Stimulated activated CD4-positive, alpha-beta T cell treated with anti-CD3 and anti-CD28 coated beads, Interleukin-1b, Interleukin-23, amount 100 ng/mL, for 1 hour (primary cell): ENCODE measurements at places on chromosomes 4 and X.

DNA sequence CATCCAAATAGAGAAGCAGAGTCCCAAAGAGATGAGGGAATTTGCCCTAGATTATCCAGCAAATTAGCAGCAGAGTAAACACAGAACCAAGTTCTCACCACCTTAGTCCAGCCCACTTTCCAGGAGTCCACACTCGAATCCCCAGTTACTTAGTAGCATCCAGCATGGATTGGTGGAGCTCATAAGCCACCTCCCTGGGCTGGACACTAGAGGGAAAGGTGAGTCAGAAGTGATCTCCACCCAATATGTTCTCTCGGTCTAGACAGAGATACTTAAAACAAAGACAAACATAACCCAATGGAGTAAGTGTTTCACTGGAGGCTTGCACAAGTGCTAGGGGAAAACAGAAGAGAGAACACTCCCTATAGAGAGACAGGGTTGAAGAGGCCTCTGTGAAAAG is 105.1 kb upstream of the CPEB2 start:
- no peak for DNase-seq

GRCh38 chr4:153494562-153494961 is 28.4 kb downstream of the TMEM131L start:
- no peak for DNase-seq

- no peak for DNase-seq
These were observed 772 bp downstream of the EOLA1 start for GRCh38 chrX:149541521-149542047.

GRCh38 chr4:38223306-38223705 is 263.1 kb downstream of the PTTG2 start:
- DNase-seq: no peak

DNA sequence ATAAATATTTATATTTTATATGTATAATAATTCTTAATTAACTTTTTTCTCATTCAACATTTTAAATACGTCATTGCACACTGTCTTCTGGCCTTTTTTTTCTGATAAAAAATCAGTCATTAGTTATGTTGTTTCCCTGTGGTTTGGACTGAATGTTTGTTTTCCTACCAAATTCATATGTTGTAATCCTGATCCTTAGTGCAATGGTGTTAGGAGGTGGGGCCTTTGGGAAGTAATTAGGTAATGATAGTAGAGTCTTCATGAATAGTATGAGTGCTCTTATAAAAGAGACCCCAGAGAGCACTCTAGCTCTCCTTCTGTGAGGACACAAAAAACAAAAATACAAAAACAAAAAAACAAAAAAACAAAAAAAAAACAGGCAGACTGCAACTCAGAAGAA is 117.2 kb downstream of the GASK1B start:
- DNase-seq: no peak

GRCh38 chrX:82648062-82648461 is 860.0 kb upstream of the POU3F4 start:
- no peak for DNase-seq

GRCh38 chr4:142363686-142364085 is 482.4 kb downstream of the INPP4B start:
- DNase-seq: no peak

DNA sequence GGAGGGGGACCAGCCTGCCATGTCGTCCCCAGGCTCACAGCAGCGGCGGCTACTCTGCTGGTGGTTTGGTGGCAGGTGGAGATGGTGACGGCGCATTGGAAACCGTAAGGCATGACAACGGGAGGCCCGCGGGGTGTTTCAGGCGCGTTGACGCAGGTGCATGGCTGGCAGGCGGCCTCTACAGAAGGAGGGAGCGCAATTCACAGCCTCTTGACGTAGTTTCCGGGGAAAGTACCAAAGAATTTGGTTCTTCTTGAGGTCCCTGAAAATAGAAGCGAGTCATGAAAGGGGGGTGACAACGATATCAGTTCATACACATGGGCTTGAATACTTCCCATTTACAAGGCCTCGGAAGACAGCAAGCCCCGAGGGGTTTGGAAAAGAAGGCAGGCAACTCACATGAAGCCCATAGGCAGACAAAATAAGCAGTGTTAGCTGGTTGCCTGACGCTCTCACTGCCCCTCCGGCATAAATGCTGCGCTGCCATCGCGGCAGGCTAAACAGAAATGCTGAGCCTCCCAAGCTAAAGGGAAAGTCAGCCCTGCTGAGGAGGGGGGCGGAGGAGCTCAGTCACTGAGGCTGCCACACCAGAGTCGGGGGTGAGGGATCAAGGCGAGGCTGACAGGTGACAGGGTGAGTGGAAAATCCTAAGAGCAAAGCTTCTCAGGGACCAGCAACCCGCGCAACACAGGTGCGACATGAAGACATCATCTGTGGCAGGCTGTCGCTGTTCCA is 52.3 kb upstream of the PDLIM3 start:
- DNase-seq: peak; percentile 44

DNA sequence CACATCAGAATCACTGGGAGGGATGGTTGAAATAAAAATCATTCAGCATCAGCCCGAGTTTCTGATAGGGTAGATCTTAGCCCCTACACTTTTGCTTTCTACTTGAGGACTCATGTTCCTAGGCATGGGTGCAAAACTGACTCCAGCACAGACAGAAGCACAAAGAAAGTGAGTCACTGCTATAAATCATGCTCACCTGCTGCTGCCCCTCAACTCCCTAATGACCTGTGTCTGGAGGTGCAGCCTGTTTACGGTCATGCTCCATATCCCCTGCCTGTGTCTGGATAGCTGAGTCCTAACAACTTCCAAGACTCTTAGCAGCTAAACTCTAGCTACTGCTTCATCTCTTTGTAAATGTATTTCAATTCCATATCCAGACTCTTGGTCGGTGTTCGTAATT is 57.8 kb downstream of the ADGRA3 start:
- no peak for DNase-seq

DNA sequence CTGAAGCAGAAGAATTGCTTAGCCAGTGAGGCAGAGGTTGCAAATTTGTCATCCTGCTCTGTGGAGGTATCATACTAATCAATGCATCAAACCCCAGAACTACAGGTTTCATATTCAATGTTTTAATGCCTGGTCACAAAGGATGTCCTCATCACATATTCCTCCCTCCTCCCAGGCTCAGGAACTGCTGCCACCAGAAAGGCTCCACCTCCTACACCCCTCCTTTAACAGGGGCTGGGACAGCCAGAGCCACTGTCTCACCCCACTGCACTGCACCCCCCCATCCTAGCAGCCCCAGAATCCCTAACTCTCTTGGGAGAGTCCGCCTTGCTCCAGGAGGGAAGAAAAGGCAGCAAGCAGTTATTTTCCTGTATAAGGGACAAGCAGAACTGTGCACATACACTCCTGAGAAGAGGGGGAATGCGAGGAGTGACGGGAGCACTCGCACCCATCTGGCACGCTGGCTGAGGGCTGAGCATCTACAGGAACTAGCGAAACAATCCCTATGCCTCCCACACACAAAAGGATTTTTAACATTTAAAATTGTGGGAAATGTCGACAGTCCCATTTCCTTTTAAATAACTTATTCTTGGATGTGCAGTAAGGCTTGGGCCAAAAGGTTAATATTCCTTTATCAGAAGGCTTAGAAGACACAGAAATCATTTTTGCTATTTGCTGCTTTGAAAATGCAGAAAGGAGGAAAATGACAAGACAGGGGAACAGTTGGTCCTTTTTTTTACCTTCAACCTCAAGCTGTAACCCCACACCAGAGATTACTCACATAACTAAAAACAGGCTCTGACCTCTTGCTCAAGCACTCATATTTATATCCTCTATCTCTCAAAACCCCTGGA is 27.8 kb downstream of the CD99L2 start:
- no peak for DNase-seq

- DNase-seq: no peak
These were observed 39.4 kb upstream of the DCK start for GRCh38 chr4:70954032-70954431.

- DNase-seq: no peak
These were observed 23.7 kb downstream of the PLS3 start for GRCh38 chrX:115584696-115585095.

- no peak for DNase-seq
These were observed 7.4 kb downstream of the ARHGAP10 start for GRCh38 chr4:147739239-147739823.

DNA sequence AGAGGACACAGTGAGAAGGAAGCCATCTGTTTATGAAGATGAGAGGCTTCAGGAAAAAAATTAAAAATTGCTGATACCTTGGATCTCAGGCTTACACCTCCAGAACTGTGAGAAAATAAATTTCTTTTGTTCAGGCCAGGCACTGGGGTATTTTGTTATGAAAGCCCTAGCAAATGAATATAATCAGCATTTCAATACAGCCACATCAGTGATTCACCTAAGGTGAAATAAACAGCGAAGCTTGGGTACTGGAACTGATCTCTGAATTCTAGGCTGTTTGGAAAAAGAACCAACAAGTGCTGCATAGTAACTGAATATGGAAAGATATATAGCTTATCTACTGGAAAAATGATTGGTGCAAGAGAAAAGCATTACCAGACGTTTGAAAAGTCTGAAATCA is 88.5 kb downstream of the PDS5A start:
- no peak for DNase-seq

DNA sequence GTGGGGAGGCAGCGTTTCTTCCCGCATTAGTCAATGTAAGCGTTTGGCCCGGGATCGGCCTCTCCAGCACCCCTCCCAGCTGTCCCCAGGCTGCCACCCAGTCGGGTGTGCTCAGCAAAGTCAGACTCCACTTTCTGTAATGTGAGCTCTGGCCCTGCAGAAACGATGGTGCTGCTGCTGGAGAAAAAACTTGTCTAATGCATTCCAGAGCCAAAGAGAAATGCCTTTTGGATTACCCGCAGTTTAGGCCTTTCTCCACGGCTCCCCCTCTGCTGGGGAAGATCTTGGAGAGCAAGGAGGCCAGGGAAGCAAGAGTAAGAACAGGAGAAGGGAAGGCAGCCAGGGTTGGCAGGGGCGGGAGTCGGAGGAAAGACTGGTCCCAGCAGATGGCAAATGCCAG is 55.2 kb downstream of the ELF4 start:
- DNase-seq: no peak

- DNase-seq: no peak
These were observed 20.1 kb downstream of the MMAA start for GRCh38 chr4:145639186-145639698.

- DNase-seq: no peak
These were observed 3.3 kb upstream of the FAM9C start for GRCh38 chrX:13047759-13048158.

- DNase-seq: no peak
These were observed 140.8 kb downstream of the CPE start for GRCh38 chr4:165519591-165519990.

DNA sequence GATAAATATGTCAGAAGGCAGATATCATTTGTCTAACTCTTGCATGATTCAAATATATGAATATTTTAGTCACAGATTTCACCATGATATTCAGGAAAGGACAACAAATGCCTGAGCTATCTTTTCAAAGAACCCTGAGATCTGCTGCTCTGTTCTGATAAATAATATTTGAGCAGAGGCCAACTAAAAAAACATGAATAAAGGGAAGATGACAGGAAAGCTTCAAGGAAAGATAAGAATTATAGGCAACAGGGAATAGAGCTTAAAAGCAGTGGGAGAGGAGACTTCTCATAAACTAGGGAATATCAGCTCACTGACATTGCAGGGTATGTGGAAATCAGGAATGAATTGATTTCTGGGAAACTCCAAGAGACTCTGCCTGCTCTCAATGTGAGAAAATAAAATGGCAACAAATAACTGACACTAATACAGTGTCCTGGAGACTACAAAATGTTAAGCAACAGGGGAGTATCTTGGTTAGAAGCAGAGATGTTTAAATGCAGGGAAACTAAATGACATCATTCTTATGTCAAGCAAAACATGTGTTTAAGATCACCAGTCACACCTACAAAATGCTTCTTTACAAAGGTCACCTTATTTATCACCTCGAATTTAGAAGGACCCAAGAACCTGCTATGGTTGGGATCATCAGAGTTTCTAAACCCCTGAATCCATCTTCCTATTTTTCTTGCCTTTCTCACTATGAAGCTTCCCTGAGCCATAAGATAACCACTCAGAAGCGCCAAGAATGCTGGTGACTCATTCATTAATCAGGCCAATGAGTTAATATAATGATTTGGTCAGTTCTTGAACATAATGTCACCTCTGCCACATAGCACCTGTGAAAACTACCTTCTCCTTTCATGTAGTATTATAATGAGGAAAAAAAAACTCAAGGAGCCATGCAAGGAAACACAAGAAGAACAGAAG is 78.1 kb downstream of the NDST3 start:
- DNase-seq: no peak

DNA sequence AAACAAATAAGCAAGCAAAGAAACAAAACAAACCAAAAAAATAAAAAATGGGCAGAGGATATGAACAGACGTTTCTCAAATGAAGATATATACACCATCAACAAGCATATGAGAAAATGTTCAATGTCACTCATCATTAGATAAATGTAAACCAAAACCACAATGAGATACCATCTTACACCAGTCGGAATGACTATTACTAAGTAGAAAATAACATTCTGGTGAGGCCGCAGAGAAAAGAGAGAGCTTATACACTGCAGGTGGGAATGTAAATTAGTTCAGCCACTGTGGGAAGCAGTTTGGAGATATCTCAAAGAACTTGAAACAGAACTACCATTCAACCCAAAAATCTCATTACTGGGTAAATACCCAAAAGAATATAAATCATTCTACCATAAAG is 321.0 kb upstream of the SLIT2 start:
- DNase-seq: no peak

DNA sequence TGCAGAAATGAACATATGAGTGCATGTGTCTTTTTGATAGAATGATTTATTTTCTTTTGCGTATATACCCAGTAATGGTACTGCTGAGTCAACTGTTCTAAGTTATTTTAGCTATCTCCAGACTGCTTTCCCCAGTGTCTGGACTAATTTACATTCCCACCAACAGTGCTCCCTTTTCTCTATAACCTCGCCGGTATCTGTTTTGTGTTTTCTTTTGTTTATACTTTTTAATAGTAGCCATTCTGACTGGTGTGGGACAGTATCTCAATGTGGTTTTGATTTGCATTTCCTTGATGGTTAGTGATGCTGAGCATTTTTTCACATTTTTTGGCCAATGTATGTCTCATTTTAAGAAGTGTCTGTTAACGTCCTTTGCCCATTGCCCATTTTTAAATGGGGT is 218.6 kb upstream of the KCNIP4 start:
- no peak for DNase-seq

DNA sequence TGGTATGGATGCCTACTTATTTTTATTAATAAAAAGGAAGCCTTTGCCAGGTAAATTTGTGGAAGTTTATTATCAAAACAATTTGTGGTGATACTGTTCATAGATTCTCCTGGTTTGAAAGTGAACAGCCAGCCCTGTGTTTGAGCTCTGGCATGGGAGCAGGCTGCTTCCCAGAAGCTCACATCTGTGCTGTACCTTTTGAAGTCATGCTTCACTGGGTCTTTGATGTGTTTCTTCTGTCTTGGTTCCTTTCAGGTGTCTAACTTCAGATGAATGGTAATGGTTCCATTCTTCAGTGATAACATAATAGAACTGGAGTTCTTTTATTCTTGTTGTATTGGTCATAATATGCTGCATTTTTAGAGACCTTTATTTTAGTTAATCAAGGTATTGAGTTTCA is 85.5 kb downstream of the BMPR1B start:
- DNase-seq: no peak

DNA sequence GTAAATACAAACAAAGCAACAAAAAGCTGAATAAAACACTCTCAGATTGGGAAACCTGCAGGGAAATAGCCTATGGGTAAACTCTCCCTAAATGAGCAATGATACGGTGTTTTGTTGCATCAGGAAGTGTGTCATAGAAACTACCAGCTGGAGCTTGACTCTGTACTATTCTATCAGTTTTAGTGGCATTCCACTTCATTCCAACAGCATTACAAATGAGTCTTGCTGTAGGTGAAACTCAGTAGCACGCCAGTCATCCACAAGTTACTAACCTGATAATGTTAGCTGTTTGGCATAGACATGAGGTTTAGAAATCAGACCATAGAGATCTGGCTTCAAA is 24.9 kb downstream of the FGFBP1 start:
- no peak for DNase-seq
